Psoas muscle (tissue), 8 donors: ENCODE measurements at places on chromosomes 16 and 17. TPM values are rescaled to one million over a fixed set of nuclear protein-coding genes. Genes with fewer than 3 reads are reported as not detected.

Gene KRTAP4-5
- polyA plus RNA-seq = not detected

DNA sequence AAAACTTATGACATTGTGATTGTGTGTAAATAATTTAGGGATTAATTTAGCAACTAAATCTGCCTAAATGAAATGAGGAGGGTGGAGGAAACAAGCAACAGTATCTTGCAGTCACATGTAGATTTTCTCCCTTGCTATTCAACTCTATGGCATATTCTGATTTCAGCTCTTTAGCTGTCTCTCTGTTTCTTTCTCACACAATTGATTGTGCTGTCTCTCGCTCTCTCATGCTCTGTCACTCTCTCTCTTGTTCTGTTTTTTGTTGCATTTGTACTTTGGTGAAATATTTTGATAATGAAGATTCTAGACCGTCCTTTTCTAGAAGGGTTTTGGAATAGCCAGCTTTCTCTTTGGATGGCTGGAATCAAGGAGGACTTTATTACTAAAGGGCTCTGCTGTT is 70.6 kb downstream of the BCAS3 start:
- no peak for DNase-seq

Gene ZACN
- 1.4 TPM for polyA plus RNA-seq

DNA sequence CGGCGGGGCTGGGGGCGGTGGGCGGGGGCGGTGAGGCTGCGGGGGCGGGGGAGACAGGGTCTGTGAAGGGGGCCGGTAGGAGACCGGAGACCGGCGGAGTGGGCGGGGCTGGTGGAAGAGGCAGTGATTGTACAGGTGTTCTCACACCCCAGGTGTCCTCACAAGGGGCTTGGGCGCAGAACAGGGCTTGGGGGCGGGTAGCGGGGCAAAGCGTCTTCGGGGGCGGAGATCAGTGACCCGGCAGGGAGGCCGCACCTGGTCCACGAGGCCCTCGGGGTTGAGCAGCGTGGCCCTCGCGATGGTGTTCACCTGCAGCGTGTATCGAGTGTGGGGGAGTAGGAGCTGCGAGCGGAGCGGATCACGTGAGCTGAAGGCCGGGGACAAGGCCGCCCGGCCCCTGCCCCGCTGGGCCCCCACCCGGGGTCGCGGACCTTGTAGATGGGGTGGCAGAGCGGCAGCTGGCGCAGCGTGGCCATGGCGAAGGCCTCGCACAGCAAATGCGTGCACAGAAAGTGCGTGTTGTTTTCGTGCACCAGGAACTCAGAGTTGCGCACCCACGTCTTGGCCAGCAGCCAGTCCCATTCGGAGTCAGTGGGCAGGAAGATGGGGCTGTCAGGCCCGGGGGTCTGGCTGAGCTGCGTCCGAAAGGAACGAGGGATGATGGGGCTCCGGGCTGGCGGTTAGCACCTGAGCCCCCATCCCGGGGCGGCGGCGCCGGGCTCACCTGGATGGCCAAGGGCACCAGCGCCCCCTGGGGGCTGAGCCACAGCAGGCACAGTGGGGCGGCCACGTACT is 8.5 kb downstream of the ALOXE3 start:
- peak; percentile 71 for DNase-seq

DNA sequence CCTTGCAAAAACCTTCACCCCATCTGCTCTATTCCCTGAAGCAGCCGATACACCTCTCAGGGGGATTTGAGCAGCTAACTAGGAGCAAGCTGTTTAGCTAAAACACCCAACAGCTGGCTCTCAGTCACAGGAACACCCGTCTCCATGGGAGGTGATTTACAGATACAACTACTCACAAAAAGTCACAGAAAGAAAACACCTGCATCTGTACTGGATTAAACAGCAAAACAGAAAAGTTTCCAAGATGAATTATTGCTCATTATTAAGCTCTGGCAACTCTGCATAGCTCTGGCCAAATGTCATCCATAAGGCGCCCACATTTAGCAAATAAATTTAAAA is 22.3 kb downstream of the GJC1 start:
- no peak for DNase-seq

Gene FOXJ1
- 0.11 TPM for polyA plus RNA-seq

Gene ETV4
- 0.34 TPM for polyA plus RNA-seq

- DNase-seq = no peak
These were observed 73.5 kb upstream of the KIF2B start for GRCh38 chr17:53749178-53749577.

Gene ALOX12
- not detected for polyA plus RNA-seq

GRCh38 chr16:3027983-3028715 is 4.3 kb downstream of the THOC6 start:
- peak; percentile 80 for DNase-seq

Gene LRRC37A
- polyA plus RNA-seq = 0.61 TPM

DNA sequence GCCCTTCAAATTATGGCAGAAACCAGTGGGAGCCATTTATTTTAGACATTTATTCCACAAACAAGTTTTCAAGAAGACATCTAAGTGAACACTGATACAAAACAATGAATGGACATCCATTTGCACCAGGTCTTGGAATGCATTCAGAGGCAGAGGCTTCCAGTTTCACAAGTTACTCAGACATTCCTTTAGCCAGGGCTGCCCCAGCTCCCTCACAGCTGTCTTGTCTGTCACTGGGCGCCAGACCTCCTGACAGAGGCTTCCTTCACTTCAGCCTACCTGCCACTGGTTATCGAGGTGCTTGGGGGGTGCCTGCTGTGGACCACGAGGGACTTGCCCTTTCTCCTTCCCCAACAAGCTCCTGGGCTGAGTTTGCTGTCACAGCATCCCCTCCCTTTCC is 19.2 kb downstream of the AQP8 start:
- DNase-seq = no peak

DNA sequence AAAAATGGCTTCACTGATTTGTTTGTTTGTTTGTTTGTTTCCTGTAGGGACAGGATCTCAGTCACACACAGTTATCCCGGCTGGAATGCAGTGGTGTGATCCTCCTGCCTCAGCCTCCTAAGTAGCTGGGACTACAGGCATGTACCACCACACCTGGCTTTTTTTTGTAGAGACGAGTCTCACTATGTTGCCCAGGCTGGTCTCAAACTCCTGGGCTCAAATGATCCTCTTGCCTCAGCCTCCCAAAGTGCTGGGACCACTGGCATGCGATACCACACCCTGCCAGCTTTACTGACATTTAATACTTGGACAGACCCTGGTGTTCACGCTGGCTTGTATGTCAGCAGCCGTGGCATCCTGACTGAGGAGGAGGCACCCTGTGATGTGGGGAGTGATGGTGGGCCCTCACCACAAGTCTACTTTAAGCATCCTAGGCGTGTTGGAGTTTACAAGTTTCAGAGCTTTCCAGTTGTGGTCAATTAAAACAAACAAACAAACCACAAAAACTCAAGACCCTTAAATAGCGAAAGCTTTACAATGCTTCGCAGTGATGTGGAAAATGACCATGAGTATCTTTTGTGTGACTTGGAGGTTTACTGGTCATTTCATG is 5.1 kb downstream of the ABCA3 start:
- no peak for DNase-seq

DNA sequence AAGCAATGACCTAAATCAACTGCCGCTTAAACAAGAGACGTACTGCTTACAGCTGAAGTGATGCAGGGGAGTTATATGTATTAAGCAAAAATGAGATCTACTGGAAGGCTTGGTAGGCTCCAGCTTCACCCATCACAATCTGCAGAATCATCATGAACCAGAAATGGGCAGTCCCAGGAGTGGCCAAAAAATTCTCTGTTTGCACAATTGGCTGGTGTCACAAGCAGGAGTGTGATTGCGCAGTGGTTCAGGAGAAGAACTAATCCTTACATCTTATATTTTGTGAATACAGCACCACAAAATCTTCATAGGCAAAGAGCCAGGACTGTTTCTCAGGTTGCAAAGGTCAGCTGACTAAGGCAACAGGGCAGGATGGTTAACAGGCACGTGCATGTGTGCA is 75.9 kb downstream of the CES1 start:
- no peak for DNase-seq

GRCh38 chr17:71084838-71085237 is 915.5 kb downstream of the KCNJ2 start:
- no peak for DNase-seq

DNA sequence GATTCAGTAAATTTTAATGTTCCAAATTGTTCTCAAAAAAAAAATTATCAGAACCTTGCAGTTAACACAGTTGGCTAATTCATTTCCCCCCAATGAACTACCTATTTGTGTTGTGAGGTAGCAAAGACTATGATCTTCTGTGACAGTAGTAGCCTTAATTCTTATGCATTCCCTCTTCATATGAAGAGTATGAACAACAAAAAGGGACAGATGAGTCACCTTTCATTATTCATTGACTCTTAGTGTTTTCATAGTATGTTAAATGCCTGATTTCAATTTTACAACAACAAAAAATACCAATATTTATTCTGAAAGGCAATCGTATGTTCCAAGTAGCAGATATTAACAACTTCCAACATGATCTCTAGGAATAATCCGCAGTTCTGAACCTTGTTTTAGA is 3.6 kb upstream of the SLFN11 start:
- DNase-seq = no peak

- DNase-seq = no peak
These were observed 48.6 kb downstream of the ABCA8 start for GRCh38 chr17:68906638-68907037.

DNA sequence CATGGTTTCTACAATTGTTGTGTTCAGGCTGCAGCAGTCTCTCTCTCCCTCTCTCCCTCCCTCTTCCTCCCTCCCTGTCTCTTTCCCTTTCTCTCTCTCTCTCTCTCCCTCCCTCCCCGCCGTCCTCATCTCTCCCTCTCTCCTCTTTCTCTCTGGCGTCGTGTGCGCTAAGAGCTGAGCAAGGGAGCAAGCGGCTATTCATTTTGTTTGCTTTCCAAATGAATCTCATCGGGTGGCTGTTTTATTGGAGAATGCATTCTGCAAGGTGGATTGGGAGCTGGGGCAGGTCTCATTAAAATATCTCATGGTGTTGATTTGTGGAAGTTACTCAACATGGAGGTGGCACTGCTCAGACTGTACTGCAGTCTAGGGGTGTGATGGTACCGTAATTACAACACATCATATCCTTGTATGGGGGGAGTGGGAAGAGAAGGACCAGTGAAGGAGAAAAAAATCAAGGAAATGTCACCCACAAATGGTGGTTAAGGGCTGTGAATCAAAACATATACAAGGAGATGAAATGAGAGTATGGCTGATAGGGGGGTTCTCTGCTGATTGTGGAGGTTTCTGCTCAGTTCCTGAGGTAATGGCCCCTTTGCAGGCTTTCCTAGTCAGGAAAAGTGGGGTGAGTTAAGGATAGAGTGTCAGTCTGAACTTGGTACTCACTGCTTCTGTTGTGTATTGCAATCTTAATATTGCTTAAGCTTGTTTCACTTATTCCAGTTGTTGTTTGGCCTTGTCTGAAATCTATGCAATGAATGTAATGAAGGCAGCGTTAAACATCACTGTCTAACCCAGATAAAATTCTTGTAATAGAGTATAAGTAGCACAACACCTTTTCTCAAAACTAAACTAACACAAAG is 2.7 kb downstream of the MSL1 start:
- no peak for DNase-seq

DNA sequence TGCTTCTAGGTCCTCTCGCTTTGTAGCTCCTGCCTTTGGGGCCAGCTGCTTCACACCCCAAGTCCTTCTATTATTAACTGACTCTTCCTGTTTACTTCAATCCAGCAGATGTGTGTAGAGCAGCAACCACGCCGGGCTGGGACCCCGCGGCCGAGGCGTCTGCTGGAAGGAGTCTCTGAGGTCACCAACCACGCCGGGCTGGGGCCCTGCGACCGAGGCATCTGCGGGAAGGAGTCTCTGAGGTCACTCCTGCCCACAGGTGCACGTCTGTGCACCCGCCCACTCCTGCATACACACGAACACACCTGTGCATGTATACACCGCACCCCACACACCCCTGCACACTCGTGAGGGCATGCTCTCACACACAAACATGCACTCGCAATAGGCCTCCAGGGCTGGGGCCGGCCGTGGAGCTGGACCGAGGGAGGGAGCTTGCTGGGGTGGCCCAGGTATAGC is 7.8 kb upstream of the TEX19 start:
- no peak for DNase-seq

DNA sequence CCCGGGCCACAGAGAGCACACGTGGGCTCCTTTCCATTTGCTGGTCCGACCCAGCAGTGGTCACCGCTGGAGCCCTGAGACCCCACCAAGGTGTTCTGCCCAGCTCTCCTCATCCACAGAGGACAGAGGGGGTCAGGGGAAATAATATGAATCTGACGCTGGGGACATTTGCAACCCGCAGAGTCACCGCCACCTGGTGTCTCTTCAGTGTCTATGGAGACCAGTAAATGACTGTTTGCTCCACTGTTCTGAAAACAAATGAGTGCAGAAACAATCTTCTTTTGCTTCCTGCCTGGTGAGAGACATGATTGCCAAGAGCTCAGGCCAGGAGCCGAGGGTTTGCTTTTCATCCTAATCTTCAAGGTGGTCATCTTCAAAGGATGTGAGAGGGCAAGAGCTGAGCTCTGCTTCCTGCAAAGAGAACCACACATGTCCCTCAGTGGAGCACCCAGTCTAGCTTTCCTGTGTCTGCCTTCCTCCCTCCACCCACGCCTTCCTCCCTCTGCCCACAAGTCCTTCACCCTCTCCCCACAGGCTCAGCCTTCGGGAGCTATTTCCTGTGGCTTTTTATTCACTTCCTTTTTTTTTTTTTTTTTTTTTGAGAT is 14.7 kb upstream of the KLHDC4 start:
- no peak for DNase-seq

DNA sequence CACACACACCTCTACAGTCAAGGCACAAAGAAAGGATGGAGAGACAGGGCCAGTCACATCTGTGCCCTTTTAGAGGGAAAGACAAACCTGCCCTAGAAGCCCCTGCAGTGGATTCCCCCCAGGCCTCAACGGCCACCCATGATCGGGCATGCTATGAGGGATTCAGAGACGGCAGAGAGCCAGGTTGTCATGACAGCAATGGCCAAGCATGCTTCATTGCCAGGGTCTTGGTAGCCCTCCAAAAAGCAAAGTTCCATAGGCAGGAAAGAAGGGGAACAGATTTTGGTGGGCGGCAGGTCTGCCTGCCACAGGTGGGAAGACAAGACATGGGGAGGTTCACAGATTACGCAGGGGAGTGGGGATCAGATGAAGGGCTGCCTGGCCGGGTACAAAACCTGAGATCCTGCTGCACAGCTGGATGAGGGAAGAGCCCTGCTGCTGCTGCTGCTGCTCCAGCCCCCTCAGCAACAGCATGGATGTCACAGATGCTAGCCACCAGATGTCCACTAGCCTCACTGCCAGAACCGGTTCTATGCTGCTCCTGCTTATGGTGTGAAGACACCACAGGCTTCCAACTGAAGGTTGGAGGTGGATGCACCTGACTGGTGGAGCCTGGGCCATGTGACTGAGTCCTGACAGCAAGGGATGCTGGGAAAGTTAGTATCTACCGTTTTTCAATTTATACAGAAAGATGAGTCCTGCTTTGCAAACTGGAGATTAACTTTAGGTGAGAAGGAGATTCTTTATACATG is 17.8 kb downstream of the ACTG1 start:
- DNase-seq = no peak

Gene CEMP1
- polyA plus RNA-seq = 0.16 TPM

Gene ORC6
- polyA plus RNA-seq = 0.70 TPM

Gene USP10
- 33.9 TPM for polyA plus RNA-seq
